Hair follicle dermal papilla cell (primary cell): ENCODE measurements at places on chromosomes 4 and X. TPM values are rescaled to one million over a fixed set of nuclear protein-coding genes. Genes with fewer than 3 reads are reported as not detected.

AKAP14 gene
- not detected in 2 replicates for total RNA-seq

SPANXA1 gene
- total RNA-seq: not detected in 2 replicates

PASD1 gene
- total RNA-seq: not detected in 2 replicates

ARMCX2 gene
- total RNA-seq: 86.7 and 111 TPM in 2 replicates

C1QTNF7 gene
- 0.12 and 0.16 TPM in 2 replicates for total RNA-seq

CXCL9 gene
- total RNA-seq: not detected in 2 replicates

SLC6A14 gene
- not detected in 2 replicates for total RNA-seq

DRP2 gene
- total RNA-seq: 3.0 and 3.4 TPM in 2 replicates

DUSP21 gene
- not detected in 2 replicates for total RNA-seq

MRFAP1L1 gene
- total RNA-seq: 34.7 and 44.6 TPM in 2 replicates

UGT2B10 gene
- total RNA-seq: not detected in 2 replicates

TMEM255A gene
- 0.12 and 0.16 TPM in 2 replicates for total RNA-seq

IL21 gene
- not detected in 2 replicates for total RNA-seq

GABRG1 gene
- not detected in 2 replicates for total RNA-seq

ZAR1 gene
- total RNA-seq: not detected in 2 replicates

ZNF275 gene
- 20.2 and 20.3 TPM in 2 replicates for total RNA-seq

ERCC6L gene
- total RNA-seq: 0.24 and 0.32 TPM in 2 replicates

SHROOM3 gene
- 24.8 and 27.7 TPM in 2 replicates for total RNA-seq

BCOR gene
- 40.0 and 43.0 TPM in 2 replicates for total RNA-seq

GUCY1A1 gene
- 0.49 and 0.97 TPM in 2 replicates for total RNA-seq

CSAG1 gene
- not detected in 2 replicates for total RNA-seq

FAM149A gene
- total RNA-seq: 1.8 and 4.1 TPM in 2 replicates

ATOH1 gene
- not detected in 2 replicates for total RNA-seq

SMR3B gene
- not detected in 2 replicates for total RNA-seq

NUP62CL gene
- total RNA-seq: 0.12 and 0.16 TPM in 2 replicates

GAGE13 gene
- not detected in 2 replicates for total RNA-seq

PNMA5 gene
- not detected in 2 replicates for total RNA-seq

NLGN3 gene
- 0.24 and 0.49 TPM in 2 replicates for total RNA-seq

SH3RF1 gene
- total RNA-seq: 29.5 and 34.0 TPM in 2 replicates

ADAMTS3 gene
- 4.5 and 6.7 TPM in 2 replicates for total RNA-seq

TBC1D8B gene
- 11.7 and 14.4 TPM in 2 replicates for total RNA-seq

FAM9C gene
- total RNA-seq: not detected in 2 replicates

BST1 gene
- total RNA-seq: 10.2 and 11.8 TPM in 2 replicates

RAB28 gene
- 16.2 and 18.8 TPM in 2 replicates for total RNA-seq

PCYT1B gene
- 1.6 and 2.6 TPM in 2 replicates for total RNA-seq

CDKL2 gene
- total RNA-seq: 4.9 and 5.7 TPM in 2 replicates

CNKSR2 gene
- 4.3 and 6.2 TPM in 2 replicates for total RNA-seq

UGT2A3 gene
- not detected in 2 replicates for total RNA-seq

ADH1C gene
- 0.16 TPM in 1 of 2 replicates, not detected in the other for total RNA-seq

SLC38A5 gene
- 34.4 and 38.5 TPM in 2 replicates for total RNA-seq

ALB gene
- not detected in 2 replicates for total RNA-seq

TLL1 gene
- total RNA-seq: 0.97 and 1.5 TPM in 2 replicates

IQCM gene
- total RNA-seq: not detected in 2 replicates

GRXCR1 gene
- total RNA-seq: not detected in 2 replicates

TLR2 gene
- 1.1 and 2.6 TPM in 2 replicates for total RNA-seq

ENPP6 gene
- not detected in 2 replicates for total RNA-seq

ARL9 gene
- 0.32 TPM in 1 of 2 replicates, not detected in the other for total RNA-seq

TSPYL2 gene
- 9.6 and 10.7 TPM in 2 replicates for total RNA-seq

S100P gene
- total RNA-seq: not detected in 2 replicates

PGM2 gene
- 8.3 and 13.0 TPM in 2 replicates for total RNA-seq

APBB2 gene
- total RNA-seq: 73.8 and 85.2 TPM in 2 replicates

HTRA3 gene
- 4.6 and 8.1 TPM in 2 replicates for total RNA-seq

ZNF674 gene
- total RNA-seq: 7.3 TPM in 2 replicates

PLS3 gene
- 208 and 229 TPM in 2 replicates for total RNA-seq

FBXO8 gene
- total RNA-seq: 26.6 and 35.2 TPM in 2 replicates
